ENCODE measurements at places on chromosomes 12 and 14.

DNA sequence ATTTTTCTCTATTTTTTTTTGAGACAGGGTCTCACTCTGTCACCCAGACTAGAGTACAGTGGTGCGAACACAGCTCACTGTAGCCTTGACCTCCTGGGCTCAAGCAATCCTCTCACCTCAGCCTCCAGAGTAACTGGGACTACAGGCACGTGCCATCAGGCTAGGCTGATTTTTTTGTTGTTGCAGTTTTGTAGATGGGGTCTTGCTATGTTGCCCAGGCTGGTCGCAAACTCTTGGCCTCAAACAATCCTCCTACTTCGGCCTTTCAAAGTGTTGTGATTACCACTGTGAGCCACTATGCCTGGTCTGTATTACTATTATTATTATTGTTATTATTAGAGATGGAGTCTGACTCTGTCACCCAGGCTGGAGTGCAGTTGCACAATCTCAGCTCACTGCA lies 23.3 kb downstream of the GIT2 start:
- DNase-seq, result no peak

DNA sequence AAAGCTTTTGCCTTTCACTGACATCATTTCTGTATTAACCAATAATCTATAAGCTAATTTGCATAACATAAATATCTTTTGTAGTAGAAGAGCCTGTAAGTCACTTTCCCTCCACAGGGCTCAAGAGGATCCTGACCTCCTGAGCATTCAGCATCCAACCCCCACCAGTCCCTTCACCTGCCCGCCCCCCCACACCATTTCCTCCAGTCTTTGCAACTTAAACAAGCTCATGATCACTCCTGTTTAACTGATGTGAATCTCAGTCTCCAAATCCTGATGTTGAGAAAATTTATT lies 12.0 kb upstream of the CRY1 start:
- DNase-seq, result no peak

GRCh38 chr14:104030958-104031357 lies 54.5 kb upstream of the ASPG start:
- DNase-seq, result no peak

DNA sequence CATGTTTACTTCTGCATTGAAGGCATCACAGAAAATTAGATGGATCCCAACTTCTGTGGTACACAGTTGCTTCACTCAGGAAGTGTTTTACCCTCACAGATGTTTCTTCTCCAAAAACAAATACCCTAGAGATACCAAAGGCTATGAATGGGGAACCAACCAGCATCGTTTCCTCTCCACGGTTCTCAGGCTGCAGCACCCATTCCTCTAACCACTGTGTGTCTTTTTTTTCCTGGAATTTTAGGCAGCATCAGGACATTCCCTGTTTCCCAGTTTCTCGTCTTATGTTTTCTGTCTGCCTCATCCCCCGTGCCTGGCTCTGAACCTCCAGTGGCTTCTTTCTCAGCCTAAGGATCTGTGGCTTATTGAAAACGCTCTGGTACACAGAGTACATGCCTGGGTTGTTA lies 72.0 kb upstream of the TBX5 start:
- no peak for DNase-seq

DNA sequence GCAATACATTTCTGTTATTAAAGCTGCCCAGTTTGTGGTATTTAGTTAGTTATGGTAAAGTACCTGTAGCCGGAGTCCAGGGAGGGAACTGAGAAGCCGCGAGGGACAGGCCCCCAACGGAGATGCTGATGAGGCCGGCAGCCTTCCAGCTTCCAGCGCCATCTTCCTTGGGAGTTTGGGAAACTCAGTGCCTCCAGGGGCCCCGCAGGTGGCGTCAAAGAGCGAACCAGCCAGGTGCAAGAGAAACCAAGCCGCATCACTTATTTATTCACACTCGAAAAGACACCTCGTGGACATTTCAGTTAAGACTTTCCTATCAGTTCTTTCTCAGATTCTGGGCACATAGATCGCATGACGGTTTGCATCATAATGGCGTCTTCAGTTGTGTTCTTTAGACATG lies 216.6 kb downstream of the GLT1D1 start:
- DNase-seq, result no peak

GRCh38 chr12:97274386-97274785 lies 188.2 kb upstream of the RMST start:
- DNase-seq, result no peak

GRCh38 chr14:50038398-50039119 lies 77.8 kb downstream of the VCPKMT start:
- no peak for DNase-seq

- no peak for DNase-seq
These were observed 79.3 kb downstream of the DNAI7 start for GRCh38 chr12:25115677-25116076.

DNA sequence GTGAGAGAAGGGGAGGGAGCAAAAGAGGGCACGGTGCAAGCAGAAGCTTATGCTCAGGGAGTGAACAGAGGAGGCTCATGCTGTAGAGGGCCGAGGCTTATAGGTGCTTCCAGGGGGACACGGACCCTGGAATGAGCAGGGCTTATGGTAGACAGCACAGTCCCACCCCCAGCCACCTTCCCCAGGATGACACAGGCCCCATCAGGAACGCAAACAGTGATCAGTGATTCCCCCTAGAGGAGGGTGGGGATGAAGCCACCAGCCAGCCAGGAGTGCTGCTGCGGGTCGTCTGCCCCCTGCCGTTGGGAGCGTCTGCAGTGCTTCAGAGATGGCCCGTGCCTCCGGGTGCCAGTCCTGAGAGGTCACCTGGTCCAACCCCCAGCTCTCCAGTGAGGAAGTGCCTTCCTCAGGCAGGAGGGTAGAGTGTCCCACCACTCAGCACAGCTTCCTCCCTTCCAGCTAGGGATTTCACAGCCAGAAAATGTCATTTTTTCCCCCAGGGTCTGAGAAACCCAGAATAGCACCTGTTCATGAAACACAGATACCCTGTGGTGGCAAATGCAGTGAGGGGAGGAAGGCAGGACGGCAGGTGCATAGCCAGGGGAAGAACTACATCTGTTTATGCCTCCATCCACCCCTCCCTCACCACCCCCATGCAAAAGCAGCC lies 60.7 kb downstream of the SLC6A12 start:
- DNase-seq, result peak; percentile 83

DNA sequence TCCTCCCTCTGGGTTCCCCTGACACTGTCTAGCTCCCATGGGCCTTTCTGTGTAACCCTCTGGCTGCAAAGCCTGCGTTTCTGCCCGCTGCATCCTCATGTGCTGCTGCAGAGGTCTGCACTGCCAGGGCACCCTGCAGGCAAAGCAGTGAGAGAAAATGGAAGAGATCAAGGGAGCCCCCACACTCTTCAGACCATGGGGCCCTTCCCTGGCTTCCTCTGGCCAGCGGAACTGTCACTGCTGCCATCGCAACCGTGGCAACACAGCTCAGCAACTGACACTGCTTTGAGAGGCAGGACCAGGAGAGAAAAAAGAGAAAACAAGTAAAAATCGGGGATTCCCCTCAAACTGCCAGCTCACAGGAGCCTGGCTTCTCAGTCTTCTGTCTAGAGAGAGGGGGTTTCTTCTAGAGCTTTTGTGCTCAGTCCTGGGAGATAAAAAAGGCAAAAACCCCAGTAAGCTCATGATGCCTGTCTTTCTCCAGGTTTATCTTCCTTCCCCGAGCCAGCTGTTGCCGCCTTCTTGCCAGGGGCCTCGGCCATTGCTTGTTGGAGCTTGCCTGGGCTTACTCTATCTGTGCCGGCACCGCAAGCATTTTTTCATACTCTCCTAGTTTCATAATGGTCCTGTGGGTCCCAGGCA lies 38.9 kb downstream of the C14orf132 start:
- DNase-seq, result no peak

GRCh38 chr14:65492266-65492665 lies 79.7 kb downstream of the FUT8 start:
- DNase-seq, result no peak

- DNase-seq, result no peak
These were observed 8.3 kb downstream of the CDKL1 start for GRCh38 chr14:50388256-50388931.

- no peak for DNase-seq
These were observed 132.7 kb downstream of the PPFIA2 start for GRCh38 chr12:81626406-81626805.

- no peak for DNase-seq
These were observed 8.7 kb upstream of the SMCO2 start for GRCh38 chr12:27437839-27438238.

DNA sequence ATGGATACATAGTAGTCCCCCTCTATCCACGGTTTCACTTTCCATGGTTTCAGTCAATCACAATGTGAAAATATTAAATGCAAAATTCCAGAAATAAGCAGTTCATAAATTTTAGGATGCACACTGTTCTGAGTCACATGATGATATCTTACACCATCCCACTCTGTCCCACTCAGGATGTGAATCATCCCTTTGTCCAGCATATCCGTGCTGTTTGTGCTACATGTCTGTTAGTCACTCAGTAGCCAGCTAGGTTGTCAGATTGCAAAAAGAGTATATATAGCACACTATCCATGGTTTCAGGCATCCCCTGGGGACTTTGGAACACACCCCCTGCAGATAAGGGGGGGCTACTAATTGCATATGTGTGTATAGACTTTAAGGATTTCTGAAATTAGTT lies 8.1 kb upstream of the NAA30 start:
- DNase-seq, result no peak

- DNase-seq, result no peak
These were observed 8.2 kb upstream of the RESF1 start for GRCh38 chr12:31951008-31951407.

DNA sequence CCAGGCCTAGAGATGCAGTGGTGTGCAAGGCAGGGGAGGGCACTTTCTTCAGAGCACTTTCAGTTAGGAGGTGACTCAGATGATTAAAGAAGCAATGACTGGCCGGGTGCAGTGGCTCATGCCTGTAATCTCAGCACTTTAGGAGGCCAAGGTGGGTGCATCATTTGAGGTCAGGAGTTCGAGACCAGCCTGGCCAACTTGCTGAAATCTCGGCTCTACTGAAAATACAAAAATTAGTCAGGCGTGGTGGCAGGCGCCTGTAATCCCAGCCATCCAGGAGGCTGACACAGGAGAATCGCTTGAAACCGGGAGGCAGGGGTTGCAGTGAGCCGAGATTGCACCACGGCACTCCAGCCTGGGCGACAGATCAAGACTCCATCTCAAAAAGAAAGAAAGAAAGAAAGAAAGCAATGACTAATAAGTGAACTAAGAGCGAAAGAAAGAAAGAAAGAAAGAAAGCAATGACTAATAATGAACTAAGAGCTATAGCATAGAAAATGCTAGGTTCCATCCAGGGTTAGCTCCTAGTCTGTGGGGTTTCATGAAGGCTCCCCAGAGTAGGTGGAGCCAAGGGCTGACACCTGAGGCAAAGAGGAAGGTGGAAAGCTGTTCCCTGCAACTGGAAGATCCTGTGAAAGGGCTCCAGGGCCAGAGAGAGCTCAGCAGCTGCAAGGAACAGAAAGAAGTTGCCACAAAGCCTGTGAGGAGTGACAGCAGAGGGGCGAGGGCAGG lies 334.5 kb downstream of the CACNA1C start:
- DNase-seq, result no peak

DNA sequence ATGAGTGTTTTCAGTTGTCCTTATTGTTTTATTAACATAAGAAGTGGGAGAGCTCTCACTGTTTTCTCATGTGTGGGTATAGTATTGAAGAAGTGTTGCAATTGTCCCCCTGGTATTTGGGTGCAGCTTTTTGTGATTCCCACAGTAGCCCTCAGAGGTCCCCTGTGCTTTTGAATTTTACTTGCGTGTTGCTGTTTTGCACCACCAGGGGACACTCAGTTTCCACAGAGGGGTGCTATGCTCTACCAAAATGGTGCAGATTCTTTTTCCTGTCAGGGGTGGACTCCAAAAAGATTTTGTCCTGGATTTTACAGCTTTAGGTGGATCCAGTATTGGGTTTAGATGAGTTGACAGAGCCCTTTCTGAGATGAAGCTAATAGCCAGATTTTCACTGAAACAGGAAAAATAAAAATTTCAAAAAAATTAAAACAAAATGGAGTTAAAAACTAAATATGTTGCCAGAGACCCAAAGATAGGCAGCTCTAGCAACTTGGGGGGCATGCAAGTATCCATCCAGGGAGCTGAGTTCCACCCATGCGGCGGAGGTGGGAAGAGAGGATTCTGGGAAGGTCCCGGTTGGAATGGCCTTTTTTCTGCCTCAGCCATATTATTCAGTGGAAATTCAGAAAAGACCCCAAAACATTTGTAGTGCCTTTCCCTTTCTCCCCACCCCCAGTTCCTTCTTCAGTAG lies 50.2 kb downstream of the TTLL5 start:
- DNase-seq, result no peak

- DNase-seq, result no peak
These were observed 84.6 kb upstream of the PKP2 start for GRCh38 chr12:32981139-32981538.

DNA sequence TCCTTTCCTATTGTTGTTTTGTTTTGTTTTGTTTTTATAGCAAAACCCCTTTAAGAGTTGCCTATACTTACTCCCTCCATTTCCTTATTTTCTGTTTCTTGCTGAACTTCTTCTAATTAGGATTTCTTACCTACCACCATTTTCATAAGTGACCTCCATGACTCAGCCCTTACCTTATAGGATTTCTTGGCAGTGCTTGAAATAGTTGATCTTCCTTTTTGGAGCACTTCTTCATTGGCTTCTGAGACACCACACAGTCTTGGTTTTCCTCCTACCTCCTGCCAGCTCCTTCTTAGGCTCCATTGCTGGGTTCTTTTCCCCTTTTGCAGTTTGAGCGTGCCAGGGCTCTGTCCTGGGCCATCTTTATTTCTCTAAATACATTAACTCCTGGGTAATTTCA lies 23.4 kb upstream of the EID3 start:
- no peak for DNase-seq

GRCh38 chr14:76117789-76118484 lies 33.8 kb upstream of the GPATCH2L start:
- DNase-seq, result no peak

- no peak for DNase-seq
These were observed 1100.3 kb downstream of the BCL11B start for GRCh38 chr14:98171654-98172053.

GRCh38 chr14:22871224-22872032 lies at the start of gene LRP10:
Gene LRP10 (plus strand): TSS chr14:22871740. CDS start chr14:22872304, 564 bp downstream.
- peak; percentile 92 for DNase-seq

DNA sequence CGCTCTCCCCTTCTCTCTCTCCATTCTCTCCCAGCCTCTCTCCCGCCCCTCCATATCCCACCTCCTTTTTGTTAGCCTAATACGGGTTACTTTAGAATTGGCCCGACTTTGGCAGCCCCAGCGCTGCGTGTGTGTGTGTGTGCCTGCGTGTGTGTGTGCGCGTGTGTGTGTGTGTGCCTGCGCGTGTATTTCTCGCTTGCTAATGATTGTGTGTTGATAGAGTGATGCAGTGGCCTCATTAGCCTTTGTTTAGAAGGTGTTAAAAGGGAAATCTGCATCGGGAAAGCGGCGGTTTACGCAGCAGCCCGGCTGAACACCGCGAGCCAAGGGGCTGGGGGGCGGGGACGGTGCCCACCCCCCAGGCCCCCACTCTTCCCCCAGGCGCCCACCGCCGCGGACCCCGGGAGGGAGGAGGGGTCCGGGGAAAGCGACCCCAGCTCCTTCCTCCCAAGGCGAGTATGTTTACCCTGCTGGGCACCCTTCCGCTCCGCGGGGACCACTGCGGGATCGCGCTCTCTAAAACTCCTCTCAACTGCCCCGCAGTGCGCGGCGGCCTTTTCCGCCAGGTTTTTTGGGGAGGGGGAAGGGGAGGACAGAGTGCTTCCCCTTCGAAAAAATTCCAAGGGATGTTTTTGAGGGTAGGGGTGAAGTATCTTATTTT lies 6.8 kb upstream of the LHX5 start:
- no peak for DNase-seq

GRCh38 chr12:113439606-113440030 lies 17.4 kb downstream of the SDSL start:
- DNase-seq, result no peak

Data from Peyer's patch (tissue), 4 donors.